ENCODE measurements at places on chromosomes 4 and X.

- no peak for DNase-seq
Measured at GRCh38 chr4:113555868-113556267, 205.7 kb downstream of the CAMK2D start.

- DNase-seq = no peak
Measured at GRCh38 chr4:187744911-187745310, 250.7 kb upstream of the ZFP42 start.

GRCh38 chrX:40976981-40977380 lies 108.3 kb upstream of the USP9X start:
- DNase-seq = no peak

DNA sequence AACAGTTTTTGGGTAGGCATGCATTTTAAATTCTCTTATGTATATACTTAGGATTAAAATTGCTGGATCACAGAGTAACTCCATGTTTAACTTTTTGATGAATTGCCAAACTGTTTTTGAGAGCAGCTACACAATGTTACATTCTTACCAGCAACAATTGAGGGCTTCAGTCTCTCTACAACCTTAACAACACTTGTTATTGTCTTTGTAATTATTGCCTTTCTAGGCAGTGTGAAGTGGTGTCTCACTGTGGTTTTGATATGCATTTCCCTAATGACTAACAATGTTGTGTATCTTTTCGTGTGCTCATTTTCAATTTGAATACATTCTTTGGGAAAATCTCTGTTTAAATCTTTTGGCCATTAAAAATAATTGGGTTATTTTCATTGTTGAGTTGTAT lies 17.3 kb upstream of the F11 start:
- DNase-seq = no peak

- DNase-seq = no peak
Measured at GRCh38 chr4:15318621-15319348, 109.0 kb upstream of the C1QTNF7 start.

- no peak for DNase-seq
Measured at GRCh38 chr4:188171551-188171950, 32.3 kb downstream of the TRIML1 start.

GRCh38 chrX:17377091-17377717 lies 2.2 kb downstream of the NHS start:
- peak; percentile 82 for DNase-seq

DNA sequence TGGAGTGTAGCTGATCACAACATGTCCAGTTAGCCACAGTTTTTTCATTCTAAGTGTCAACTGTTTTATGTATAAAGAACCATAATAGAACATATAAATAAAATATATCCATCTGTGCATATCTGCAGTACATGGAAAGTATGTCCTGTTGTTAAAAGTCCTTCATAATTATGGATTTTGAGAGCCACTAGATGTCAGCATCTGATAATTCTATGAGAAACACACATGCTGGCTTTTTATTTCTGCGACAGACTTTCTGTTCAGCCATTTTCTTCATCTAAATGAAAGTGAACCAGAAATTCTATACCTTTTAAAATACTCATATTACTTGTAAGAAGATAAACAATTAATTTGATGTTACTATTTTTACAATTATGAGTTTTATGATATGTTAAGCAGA lies 251.5 kb downstream of the GPM6A start:
- DNase-seq = no peak

DNA sequence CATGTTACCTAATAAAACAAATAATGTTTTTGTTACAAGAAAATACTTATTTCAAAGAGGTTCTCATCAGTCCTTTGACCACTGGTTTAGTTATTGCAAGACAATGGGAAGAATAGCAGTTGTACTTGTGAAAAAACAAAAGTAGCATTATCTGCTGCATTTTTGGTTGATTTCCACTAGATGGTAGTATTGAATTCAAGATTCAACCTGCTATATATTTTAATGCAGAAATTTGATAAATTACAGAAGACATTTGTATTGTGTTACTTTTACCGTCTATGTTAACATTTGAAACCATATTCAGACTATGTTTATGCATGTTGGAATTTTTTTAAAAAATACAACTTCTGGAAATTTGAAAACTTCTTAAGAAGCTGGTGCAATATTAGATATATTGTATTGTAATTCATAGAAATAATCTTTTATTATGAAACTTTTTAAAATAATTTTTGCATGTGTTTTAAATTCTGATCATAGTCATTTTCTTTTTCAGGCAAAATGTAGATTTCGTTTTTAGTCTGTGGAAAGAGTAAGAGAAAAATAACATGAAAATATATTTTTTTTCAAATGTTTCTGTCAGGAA lies 56.4 kb downstream of the SPCS3 start:
- DNase-seq = peak; percentile 10

GRCh38 chr4:183508697-183509335 lies 4.0 kb downstream of the ING2 start:
- DNase-seq = no peak

GRCh38 chr4:110788302-110788701 lies 165.4 kb upstream of the PITX2 start:
- DNase-seq = no peak

- peak; percentile 93 for DNase-seq
Measured at GRCh38 chr4:70704215-70704930, 16.0 kb downstream of the UTP3 start.

DNA sequence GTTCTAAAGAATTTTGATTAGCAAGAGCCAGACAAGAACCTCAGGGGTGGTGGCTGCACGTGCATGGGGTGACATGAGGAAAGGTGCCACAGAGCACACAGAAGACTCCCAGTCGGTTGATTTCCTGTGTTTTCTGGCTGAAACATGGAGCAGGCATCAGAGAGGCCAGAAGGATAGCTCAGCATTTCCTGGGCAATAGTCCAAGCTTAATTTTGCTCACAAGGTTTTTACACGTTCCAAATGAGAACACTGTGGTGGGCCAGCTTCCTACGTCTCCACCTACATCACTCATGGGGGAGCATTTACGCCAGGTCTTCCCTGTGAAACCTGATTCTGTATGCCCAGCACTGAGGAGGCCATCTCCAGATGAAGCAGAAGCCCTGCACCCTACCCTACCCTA lies 212.5 kb upstream of the CLNK start:
- no peak for DNase-seq

- DNase-seq = no peak
Measured at GRCh38 chr4:172868271-172868670, 300.3 kb upstream of the GALNT7 start.

- no peak for DNase-seq
Measured at GRCh38 chr4:6956434-6957147, 47.0 kb downstream of the TBC1D14 start.

DNA sequence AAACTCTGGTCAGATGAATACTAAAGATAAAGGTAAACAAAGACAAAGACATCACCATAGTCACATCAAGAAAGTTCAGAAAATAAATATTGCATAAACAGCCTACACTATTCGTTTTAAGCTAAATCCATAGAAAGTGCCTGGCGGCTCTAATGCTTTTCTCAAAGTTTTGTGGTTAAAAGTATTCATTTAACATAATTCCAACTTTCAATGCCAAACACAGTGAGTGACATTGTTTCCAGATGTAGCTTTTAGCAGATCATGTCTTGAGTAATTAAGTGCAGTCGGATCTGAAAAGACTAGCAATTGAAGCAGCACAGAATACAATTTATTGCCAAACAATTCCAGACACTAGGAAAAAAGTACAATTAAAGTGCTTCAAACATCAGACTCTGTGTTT lies 287.1 kb upstream of the ADGRL3 start:
- no peak for DNase-seq

DNA sequence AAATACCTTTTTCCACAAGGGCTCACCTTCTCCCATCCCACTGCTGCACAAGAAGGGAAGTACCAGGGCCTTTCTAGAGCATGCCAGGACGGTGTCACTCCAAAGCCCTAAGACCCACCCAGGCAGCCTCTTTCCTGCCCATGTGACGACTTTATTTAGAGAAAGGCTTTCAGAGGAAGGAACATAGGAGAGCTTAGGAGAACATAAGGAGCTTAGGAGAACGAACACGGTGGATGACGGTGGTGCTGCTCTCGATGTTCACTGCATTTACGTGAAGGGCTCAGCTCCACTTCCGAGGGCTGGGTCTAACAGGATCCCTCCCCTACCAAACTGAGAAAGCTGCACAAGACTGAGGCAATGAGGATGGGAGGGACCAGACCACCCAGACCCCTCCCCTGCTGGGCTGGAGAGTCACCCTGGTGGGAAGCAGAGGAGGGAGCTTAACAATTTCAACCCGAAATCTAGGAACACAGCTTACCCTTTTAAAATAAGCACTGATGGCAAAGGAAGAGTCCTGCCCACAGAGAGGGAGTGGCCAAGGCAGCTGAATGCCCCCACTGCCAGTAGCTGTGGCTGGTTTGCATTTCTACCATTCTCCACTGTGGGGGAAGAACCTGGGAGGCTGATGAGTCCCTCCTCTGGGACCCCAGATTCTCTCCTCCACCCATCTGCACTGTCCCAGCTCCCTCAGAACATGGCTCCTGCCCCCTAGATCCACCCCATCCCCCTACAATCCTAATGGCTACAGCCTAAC lies 29.8 kb downstream of the ZFYVE28 start:
- no peak for DNase-seq

DNA sequence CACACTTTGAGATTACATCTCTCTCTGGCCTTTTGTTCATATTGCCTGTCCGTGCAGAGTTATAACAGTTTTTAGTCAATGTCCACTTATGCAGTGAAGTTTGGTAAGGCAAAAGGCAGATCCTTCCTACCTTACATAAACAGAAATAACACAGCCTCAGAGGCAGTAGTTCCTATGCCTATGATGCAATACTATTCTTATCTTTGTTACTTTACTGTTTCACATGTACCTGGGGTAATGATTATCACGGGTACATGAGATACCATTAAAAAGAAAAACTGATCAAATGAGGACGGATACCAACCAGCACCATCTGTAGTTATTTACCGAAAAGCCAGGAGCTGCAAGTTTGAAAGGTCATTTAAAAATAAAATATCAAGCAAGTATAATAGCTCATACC lies 166.8 kb downstream of the BTC start:
- DNase-seq = no peak

GRCh38 chr4:85579942-85580341 lies 105.0 kb downstream of the ARHGAP24 start:
- DNase-seq = no peak

- DNase-seq = no peak
Measured at GRCh38 chrX:24298191-24298590, 15.7 kb downstream of the SUPT20HL2 start.

GRCh38 chr4:25753239-25753638 lies 97.6 kb downstream of the SLC34A2 start:
- DNase-seq = no peak

DNA sequence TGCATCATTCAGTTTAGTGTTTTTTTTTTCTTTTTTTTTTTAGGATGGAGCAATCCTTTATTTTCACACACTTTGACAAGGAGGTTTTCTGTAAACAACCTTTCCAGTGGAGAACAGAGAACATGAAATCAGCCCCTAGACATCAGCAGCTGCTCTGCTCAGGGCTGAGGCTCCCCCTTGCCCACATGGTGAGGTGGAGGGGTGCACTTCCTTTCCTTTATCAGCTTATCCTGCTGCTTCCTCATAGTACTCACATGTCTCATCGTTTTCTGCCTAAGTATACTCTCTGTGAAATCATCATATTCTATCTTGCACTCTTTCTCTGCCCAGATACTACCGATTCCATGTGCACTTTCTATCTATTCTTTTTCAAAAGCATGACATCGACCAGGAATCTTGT lies 47.6 kb upstream of the PRSS12 start:
- DNase-seq = no peak

DNA sequence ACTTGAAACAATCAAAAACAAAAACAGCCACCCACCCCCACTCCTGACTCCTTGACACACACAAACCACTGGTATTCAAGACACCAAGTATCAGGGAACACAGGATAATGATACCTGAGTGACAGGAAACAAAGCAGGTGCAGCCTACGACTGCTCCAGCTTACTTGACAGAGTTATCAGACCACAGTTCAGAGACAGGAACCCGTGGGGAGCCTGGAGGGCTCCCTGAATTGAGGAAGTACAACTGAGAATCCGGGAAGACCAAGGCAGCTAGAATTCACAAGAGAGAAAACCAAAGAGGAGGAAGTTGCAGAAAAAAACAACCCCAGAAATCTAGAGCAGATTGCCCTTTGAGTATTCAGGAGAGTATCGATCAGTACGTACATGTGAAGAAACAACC lies 20.5 kb downstream of the COMMD8 start:
- no peak for DNase-seq

DNA sequence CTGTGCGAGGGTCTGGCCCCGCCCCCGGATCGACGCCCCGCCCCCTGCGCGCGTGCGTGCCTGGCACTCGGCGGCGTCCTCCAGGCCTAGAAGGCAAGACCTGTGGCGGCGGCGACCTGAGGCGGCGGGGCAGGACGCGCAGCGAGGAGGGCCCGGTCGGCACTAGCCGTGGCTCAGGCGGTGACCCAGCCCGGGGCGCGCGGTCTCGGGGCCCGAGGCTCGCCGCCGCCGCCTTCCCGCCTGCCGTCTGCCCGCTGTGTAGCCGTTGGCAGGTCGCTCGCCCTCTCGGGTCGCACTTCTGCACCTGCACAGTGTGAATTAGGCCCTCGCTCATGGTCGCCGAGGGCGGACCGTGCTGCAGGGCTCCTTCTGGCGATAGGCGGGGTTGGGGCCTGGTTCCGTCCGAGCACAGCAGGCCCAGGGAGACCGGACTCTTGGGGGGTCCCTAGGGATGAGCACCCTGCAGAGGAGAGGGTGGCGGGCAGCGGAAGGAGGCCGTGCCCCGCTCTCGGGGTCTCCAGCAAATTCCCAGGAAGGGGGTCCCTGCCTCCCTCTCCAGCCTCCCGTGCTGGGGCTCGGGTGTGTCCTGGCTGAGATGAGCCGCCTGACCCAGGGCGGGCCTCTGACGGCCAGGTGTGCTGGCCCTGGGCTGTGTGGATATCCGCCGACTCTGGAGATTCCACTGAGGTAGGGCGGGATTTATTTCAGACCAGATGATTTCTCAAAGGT lies 557 bp upstream of the FAM53A start:
- DNase-seq = peak; percentile 72

- peak; percentile 82 for DNase-seq
Measured at GRCh38 chrX:150763810-150764209, 70.6 kb downstream of the MTMR1 start.

DNA sequence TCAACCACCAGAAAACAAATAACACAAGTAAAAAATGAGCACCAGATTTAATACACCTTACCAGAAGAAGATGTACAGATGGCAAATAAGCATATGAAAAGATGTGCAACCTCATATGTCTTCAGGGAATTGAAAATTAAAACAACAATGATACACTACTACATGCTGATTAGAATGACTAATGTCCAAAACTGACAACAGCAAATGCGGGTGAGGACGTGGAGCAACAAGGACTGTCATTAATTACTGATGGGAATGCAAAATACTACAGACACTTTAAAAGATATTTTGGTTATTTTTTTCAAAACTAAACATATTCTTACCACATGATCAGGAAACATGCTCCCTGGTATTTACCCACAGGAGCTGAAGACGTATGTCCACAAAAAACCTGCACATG lies 140.3 kb downstream of the FRYL start:
- DNase-seq = no peak

GRCh38 chrX:117038918-117039440 lies 576.2 kb upstream of the CT83 start:
- no peak for DNase-seq

- no peak for DNase-seq
Measured at GRCh38 chr4:89301902-89302301, 5.7 kb downstream of the GPRIN3 start.

- no peak for DNase-seq
Measured at GRCh38 chr4:155973639-155974475, 20.2 kb upstream of the CTSO start.

Data from H7 (cell line).